T-helper 1 cell (primary cell): ENCODE measurements at places on chromosomes 4 and X.

DNA sequence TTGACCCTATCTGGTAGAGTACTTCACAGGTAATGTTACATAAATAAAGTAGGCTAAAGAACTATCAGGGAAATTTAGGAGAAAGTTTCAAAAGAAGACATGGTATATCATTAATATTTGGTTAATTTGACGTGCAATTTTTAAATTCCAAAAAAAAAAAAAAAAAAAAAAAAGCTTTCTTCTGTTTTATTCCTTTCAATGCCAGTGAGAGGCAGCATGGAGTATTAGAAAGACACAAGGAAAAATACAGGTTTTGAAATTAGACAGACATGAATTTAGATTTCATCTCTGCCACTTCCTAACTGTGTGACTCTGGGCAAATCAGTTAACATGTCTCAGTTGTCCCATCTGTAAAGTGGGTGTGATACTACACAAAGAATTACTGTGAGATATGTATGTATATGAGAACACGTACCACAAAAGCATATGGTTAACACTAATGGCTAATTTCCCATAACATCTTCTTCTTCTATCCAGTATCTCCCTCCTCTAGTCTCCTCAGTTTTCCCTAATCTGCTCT, 132.5 kb downstream of the GPC3 start:
- no peak for DNase-seq

DNA sequence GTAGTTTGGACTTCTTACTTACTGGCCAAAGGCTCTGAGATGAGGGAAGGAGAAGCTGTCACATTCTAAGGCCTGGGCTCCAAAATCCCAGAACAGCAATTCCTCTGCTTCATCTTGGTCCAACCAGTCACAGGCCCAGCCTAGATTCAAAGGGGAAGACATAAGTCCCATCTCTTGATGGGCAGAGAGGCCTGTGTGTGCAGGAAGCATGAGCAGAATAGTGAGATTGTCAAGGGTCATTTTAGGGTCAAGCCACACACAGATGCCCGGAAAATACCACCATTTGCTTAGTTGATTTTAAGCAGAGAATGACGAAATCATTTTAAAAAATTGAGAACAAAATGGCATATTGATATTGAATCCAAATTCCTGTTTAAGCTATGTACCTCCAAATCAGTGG, 580.9 kb upstream of the ZFP42 start:
- no peak for DNase-seq

DNA sequence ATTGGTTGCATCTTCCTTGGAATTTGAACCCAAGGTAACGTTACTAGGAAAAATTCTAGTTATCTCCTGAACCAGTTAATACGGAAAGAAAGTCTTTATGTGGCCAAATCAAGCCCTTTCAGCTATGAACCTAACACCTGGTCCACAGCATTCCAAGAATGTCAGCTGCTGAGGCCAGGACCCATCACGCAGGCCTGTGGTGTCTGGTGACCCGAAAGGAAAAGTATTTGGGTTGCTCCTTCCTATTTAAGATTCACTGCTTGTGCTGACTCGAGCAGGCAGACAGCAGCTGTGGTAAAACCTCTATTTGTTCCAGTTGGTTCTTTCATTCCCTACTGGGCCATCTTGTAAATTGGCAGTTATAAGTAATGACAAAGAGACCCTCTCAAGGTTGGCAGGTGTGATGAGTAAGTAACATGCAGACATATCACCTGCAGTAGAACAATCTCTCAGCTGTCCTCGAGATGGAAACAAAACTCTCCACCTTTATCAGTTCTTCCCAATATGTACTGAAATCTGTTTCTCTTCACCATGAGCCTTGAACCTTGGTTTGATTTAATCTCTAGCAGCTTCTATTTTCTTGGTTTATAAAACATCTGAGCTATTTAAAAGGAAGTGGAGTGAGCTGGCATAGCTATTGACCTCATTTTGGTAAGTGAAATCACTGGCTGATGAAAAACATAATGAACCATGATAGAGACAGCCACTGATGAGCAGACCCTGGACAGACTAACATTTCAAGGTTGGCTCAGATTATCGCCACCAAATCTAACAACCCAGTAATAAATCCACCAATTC, 182.1 kb upstream of the SMIM31 start:
- DNase-seq = no peak

- DNase-seq = no peak
These were observed 744.0 kb downstream of the FSTL5 start for GRCh38 chr4:161419822-161420221.

GRCh38 chr4:185309770-185310169, 86.0 kb downstream of the LRP2BP start:
- no peak for DNase-seq

DNA sequence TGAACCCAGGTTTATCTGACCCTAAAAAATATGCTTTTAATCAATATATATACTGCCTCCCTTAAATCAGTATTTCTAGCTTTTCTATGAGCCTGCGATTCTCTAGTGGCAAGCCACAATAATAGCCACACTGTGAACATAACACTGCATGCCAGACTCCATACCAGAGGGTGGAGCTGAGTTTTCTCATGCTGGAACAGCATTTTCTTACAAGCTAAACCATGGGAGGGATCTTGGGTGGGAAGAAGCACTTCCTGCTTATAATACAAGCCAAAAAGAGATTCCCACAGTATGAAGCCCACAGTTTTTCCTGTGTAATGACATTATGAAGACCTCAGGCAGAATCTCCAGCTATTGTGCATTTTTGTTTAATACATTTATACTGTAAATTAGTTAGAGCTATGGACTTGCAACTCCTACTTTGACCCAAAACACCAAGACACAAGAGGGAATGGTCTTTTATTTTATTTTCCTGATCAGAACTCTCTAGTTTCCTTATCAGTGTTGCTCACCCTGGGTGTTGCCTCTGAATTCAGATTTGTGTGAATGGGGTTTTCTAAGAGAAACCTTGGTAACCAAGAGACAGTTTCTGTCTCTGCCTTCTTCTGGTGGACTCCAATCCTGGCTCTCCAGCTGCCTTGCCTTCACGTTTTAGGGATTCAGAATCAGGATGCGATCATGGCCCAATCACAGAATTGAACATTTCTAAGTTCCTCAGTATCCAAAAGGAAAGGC, 74.5 kb upstream of the EOLA2 start:
- DNase-seq = no peak

DNA sequence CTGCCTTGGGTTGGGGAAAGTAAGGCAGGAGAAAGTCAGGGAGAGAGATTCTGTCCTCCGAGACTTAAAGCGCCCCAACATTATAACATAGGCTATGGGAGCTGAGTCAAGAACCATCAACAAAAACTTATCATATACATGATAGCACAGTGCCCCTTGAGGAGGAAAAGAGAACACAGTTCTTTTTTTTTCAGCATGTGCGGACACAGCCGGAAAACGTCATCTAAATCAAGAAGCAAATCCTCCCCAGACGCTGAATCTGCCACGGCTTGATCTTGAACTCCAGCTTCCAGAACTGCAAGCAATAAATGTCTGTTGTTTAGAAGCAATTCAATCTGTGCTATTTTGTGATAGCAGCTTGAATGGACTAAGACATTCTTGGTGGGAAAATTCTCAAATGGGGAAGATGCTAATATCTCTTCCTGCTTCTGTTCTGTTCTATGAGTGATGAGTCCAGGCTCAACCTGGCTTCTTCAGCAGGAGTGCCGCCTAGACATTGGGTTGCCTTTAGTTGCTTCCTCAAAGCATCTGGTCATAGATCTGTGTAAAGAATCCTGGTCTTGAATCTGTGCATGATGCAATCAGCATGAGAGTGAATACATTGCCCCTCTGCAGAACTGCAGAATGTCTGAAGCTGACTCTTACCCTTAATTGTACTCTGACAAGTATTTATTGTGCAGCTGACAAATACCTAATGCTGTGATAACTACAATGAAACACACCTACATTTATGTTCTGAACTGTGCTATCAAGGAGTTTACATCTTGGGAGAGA, 549.8 kb upstream of the PRKX start:
- no peak for DNase-seq

- DNase-seq = no peak
These were observed 22.5 kb downstream of the TCEAL1 start for GRCh38 chrX:103651151-103651773.
